ENCODE measurements at places on chromosomes 4 and X.

DNA sequence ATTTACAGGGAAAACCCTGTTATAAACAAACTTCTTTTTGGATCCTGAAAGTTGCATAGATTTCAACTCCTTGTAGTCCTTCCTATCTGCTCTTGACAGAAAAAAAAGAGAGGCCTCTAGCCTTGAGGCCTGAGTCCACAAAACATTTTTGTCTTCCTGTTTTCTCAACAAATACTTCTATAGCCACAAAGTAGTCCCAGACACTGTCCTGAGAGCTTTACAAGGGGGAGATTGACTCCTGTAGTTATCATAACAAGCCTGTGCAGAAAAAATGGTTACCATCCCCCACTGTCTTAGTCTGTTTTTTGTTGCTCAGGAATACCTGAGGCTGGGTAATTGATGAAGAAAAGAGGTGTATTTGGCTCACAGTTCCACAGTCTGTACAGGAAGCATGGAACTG, 35.2 kb downstream of the PCDH7 start:
- peak; percentile 38 for DNase-seq

- DNase-seq, result peak; percentile 86
Observed at GRCh38 chr4:113141901-113142346, 92.5 kb downstream of the ANK2 start.

DNA sequence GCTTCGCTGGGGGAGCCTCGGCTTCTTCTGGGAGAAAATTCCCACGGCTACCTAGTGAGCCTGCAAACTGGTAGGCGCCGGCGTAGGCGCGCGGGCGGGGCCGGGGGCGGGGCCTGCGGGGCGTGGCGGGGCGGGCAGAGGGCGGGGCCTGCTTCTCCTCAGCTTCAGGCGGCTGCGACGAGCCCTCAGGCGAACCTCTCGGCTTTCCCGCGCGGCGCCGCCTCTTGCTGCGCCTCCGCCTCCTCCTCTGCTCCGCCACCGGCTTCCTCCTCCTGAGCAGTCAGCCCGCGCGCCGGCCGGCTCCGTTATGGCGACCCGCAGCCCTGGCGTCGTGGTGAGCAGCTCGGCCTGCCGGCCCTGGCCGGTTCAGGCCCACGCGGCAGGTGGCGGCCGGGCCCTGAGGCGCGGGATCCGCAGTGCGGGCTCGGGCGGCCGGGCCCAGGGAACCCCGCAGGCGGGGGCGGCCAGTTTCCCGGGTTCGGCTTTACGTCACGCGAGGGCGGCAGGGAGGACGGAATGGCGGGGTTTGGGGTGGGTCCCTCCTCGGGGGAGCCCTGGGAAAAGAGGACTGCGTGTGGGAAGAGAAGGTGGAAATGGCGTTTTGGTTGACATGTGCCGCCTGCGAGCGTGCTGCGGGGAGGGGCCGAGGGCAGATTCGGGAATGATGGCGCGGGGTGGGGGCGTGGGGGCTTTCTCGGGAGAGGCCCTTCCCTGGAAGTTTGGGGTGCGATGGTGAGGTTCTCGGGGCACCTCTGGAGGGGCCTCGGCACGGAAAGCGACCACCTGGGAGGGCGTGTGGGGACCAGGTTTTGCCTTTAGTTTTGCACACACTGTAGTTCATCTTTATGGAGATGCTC, at the start of gene HPRT1:
Gene HPRT1 (plus strand): TSS at position 161 of the 857 bp plus-strand sequence. CDS start 147 bp downstream, at position 308.
- peak; percentile 69 for DNase-seq

GRCh38 chr4:99722006-99722405, 64.4 kb upstream of the C4orf54 start:
- DNase-seq, result no peak

DNA sequence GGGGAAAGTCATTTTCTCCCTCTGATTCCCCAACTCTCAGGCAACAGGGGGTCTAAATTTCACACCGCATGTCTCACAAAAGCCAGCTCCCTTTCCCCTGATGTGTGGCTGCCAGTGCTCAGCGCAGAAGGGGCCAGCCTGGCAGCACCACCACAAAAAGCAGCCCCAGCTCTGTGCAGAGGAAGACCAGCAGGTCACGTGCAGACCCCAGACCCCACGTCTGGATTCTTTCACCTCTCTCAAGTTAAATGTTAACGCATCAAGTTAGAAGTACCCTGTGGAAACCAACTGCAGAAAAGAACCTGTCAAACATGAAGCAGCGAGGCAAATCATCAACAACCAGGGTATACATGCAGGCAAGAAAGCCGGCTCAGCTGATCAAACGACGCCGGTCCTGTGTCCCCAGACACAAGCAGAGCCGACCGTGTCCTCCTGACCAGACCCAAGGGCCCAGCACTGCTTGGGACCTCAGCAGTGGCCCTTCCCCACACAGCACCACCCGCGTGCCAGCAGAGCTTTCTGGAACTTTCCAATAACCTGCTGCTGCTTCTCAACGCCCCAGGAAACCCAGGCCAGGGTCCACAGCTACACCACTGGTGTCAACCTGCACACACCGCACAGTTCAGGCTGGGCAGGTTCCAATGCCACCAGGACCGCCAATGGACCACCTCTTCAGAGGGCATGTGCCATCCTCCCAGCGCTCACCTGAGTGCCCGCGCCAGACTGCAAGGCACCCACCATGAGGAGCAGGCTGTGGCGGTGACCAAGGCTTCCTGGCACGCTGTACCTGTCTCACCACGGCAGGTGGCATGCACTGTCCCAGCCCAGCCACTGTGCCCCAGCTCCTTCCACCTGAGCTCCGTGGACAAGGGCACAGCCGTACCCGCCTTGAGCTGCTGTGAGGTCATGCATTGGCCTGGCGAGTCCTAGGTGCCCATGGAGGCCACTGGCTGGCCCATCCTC, 4.0 kb downstream of the LRPAP1 start:
- no peak for DNase-seq

DNA sequence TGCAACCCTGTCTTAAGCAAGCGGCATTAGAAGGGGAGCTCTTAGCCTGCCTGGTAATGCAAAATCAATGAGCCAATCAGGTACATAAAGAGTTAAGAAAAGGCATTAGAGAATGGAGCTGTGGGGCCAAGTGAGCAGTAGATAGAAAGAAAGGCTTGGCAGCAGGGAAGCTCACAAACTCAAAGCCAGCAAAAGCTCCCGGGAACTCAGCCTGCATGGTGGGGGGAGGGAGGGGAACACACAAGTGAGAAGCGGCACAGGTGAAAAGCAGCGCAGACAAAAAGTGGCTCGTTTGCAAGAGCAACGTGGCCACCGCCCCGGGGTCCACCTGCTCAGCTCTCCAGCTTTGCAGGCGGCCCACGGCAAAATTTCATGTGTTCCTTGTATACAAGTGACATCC, 818.5 kb downstream of the FAM133A start:
- DNase-seq, result no peak

DNA sequence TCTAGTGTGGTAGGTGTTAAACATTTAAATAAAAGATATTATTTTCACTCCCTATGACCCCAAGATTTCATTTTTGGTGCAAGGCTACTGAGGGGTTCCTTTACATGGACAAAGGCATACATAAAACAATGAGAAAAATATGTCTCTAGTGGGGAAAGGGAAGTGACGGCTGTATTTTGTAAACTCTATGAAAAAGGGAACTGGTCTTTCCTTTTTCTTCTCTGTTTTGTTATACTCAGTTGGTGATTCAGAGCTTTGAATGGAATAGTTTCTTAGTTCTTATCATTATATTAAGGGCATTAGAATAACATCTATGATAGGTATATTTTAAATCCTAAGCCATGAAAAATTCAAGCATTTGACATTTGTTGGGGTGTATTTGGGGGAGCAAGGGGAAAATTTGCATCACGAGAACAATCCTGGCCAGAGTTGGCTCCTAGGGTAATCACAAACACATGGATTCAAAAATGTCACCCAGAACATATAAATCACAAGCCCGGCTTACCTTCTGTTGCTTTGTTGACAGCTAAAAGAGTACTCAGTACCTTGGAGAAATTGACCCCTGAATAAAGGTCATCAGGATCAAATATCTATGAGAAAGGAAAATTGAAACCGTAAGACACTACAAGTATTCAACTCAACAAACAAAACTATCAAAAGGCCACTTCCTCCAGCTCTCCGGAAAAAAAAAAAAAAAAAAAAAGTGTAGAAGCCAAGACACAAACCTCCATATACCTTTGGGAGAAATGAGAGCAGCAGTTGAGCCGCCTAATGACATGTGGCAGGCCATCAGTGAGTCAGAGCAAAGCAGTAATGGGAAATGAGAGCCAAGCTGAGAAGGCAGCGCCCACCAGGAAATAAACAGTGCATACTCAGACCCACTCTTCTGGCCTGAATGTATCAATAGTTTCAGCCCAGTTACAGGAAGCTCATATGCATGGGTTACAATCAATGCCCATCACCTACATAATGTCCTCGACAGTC, 33.4 kb downstream of the ARHGEF6 start:
- DNase-seq, result no peak

- no peak for DNase-seq
Observed at GRCh38 chrX:39854772-39855747, 242.7 kb downstream of the BCOR start.

DNA sequence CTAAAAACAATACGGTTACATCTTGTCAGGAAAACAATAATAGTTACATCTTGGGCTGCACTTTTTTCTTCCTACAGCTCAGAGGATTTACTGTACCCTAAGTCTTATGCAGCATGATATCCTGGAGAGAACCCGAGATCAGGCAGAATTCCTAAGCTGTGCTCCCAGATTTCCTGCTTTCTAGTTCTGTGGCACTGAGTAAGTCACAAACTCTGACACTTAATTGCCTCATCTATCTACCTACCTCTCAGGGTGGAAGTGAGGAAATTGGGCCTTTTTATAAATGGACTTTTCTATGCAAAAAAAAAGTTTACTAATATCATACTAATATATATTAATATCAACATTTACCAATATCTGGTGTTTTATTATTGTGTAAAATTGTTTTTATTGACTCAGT, 438.5 kb downstream of the INPP4B start:
- no peak for DNase-seq

DNA sequence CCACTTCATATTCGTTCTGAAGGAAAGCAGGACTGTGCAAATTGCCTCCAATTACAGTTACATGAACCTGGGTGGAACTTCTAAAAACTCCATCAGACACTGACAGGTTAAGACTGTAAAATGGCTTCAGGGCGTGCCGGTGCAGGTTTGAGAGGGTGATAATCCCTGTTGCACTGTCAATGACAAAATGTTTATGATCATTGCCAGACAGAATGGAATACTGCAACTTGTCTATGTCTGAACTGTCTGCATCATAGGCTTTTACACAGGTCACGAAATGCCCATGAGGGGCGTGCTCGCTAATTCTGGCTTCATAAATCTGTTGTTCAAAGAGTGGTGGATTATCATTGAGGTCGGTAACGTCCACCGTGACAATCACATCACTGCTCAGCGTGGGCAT, 63.7 kb upstream of the MTNR1A start:
- no peak for DNase-seq

- DNase-seq, result no peak
Observed at GRCh38 chrX:48003367-48003757, 427 bp downstream of the ZNF182 start.

GRCh38 chr4:73754934-73755333, 14.6 kb downstream of the CXCL8 start:
- no peak for DNase-seq

DNA sequence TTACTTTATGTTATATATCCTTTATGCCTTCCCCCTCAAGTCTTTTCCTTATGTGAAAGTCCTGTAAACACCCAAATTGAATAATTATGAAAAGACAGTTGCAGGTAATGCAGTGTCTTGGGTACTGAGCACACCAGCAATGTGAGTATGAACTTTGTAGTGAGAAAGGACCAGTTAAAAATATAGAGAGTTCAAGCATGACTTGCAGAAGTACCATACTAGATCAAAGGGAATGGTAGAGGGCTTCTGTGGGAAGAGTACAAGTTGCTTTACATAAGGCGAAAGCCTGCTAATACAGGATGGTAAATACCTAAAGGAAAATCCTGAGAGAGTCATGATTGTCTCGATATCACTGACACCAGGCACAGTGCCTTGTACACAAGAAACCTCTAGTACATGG, 25.7 kb downstream of the KIAA0232 start:
- DNase-seq, result no peak

- DNase-seq, result no peak
Observed at GRCh38 chr4:71275004-71275403, 63.8 kb upstream of the SLC4A4 start.

DNA sequence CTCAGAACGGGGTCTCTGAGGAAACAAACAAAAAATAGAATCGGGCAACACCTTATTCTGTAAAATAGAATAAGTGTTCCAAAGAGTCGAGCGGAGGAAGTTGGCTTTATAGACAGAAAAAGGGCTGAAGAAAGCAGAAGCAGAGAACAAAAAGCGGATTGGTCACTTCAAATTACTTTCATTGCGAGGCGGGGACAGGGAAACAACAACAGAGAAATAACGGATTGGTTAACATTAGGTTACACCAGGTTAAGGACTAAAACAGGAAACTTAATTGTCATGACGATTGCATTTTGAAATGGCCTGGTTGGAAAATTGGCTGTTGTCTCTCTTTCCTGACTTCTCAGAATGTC, 433 bp upstream of the COQ2 start:
- peak; percentile 62 for DNase-seq

GRCh38 chr4:87500092-87500462, 29.1 kb downstream of the SPARCL1 start:
- no peak for DNase-seq

DNA sequence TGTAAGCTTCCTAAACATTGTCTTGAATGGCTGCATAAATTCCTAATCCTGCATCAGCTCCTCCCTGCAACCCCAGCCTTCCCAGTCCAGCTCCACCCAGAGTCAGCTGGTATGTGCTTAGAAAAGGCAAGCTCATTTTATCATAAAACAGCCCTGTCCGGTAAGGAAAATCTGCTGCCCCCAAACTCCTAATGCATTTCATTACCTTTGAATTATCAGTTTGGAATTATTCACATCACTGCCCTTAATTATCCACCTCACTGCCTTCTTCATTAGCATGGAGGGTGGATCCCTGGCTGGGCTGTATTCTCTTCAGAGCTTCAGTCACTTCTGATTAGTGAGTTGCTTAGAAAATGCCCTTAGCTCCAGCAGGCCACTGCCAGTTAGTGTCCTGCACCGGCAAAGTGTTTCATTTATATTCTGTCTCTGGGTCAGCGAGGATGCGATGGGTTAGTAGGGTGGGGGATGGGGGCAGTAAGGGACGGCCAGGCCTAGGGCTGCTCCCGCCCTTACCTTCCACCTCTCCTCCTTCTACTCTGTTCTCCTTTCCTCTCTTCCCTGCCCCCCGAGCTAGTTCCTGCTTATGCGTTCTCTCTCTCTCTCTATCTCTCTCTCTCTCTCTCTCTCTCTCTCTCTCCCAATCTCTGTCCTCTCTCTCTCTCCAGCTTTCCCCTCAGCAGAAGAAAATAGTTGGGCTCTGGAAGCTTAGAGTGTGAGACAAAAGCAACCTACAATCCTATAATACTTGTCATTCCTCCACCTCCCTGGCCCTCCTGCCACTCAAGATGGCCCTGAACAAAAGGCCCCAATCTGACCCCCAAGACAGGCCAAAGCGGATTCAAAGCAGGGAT, 174.8 kb upstream of the KLF3 start:
- DNase-seq, result no peak

GRCh38 chr4:183636503-183636902, 22.5 kb downstream of the RWDD4 start:
- peak; percentile 31 for DNase-seq

DNA sequence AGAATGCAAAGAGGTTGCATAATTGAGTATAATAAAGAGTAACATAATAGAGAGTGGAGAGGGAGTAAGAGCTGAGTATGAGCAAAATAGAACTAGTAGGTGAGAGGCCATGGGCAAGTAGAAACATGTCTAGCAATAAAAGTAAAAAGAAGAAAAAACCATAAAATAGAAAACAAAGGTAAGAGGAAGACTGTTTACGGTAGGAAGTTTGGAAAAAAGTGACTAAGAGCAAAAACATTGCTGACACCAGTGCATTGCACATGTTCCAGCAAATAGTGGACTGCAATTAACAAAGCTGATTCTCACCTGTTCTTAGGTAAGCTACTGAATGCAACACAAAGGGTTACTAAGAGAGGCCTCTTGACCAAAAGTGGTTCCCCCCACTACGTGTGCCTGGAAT, 202.9 kb downstream of the TEX13A start:
- DNase-seq, result no peak

All from astrocyte of the spinal cord (primary cell).